ENCODE measurements at places on chromosomes 2 and 18.

DNA sequence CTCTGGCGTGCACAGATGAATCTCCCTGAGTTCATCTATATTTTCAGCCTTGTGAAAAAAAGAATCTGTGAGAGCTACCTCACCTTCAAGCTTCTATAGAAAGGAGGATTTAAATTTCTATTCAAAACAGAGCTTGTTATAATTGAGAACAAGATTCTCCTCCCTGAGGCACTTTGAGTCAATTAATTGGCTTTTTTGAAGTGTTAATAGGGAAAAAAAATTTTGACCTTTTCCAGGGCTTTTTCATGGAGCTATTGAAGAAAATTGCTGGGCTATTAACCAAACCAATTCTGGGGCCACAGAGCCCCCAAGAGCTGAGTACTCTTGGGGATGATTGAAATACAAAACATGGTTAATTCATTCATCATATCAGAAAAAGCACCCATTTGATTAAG, 225.1 kb downstream of the CMPK2 start:
- no peak for DNase-seq

GRCh38 chr2:42970151-42970550, 177.8 kb upstream of the HAAO start:
- DNase-seq: no peak

GRCh38 chr2:9086465-9086864, 83.0 kb upstream of the MBOAT2 start:
- no peak for DNase-seq

GRCh38 chr2:39975476-39976020, 196.5 kb upstream of the THUMPD2 start:
- no peak for DNase-seq

DNA sequence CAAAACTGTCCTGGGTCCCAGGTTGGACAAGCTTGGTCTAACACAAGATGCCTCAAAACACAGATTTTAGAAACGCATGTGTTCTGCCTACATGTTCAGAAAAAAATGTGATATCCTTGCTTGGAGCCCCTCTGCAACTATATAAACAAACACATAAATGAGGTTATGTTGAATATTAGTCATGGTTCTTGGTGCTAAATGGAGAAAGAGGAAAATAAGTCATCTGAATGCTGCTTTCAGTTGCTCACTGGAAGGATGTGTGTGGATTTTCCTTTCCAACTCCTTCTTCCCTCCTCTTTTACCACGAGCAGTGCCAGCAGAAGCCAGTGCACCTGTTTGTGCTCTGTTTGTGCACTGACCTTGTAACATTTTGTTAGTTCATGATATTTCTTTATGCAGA, 85.3 kb downstream of the PIEZO2 start:
- DNase-seq: no peak

DNA sequence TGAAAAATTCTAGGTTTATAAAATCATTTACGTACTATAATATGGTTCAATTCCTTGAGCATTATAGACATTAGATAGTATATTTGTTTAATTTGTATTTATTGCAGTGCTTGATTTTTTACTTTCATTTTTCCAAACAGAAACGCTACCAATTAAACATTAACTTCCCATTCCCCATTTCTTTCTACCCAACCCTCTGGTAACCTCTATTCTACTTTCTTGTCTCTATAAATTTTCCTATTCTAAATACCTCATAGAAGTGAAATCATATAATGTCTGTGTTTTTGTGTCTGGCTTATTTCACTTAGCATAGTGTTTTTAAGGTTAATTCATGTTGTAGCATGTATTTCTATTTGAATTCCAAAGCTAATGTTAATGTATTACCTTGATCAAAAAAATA, 11.6 kb upstream of the SLC39A10 start:
- DNase-seq: no peak

- DNase-seq: no peak
These were observed 39.8 kb downstream of the VSNL1 start for GRCh38 chr2:17580319-17580715.

GRCh38 chr18:48632676-48633257, 93.9 kb downstream of the CTIF start:
- no peak for DNase-seq

DNA sequence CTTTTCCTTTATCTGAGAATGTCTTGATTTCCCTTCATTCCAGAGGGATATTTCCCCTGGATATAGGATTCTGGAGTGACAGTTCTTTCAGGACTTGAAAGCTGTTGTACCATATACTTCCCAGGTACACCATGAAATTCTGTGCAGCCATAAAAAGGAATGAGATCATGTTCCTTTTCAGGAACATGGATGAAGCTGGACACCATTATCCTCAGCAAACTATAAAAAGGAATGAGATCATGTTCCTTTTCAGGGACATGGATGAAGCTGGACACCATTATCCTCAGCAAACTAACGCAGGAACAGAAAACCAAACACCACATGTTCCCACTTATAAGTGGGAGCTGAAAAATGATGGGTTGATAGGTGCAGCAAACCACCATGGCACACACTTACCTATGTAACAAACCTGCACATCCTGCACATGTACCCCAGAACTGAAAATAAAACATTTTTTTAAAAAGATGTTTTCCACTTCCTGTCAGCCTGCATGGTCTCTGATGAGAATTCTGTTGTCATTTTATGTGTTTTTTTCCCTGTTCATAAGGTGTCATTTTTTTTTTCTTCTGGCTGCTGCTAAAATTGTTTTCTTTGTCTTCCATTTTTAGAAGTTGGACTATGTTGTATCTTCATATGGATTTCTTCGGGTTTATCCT, 133.3 kb downstream of the DNAH6 start:
- DNase-seq: no peak

- no peak for DNase-seq
These were observed 590.2 kb downstream of the ARHGAP15 start for GRCh38 chr2:143719406-143719805.

GRCh38 chr2:1660656-1661640, 83.4 kb downstream of the PXDN start:
- no peak for DNase-seq

Data from NCI-H1105 (cell line).